ENCODE measurements at places on chromosomes 6 and 20.

DNA sequence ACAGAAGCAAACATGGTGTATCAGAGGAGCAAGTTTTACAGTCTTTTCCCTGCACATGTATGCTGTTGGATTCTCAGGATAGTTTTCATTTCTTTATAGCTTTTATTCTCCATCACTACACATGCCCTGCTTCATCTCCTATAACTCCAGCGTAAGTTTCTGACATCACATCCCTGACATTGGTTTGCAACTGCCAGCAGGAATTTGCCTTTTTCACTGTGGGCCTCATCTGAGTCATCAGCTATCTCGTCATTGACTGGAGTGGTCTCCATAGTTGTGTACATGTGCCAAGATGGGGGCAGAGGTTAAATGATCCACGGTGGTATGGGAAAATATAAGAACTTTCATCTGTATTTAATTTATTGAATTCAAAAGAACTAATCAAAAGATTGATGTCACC lies 96.7 kb downstream of the SLX4IP start:
- DNase-seq, result no peak

- no peak for DNase-seq
Observed at GRCh38 chr6:146881228-146882181, 282.7 kb downstream of the ADGB start.

GRCh38 chr6:118354641-118355040 lies 193.5 kb upstream of the PLN start:
- no peak for DNase-seq

DNA sequence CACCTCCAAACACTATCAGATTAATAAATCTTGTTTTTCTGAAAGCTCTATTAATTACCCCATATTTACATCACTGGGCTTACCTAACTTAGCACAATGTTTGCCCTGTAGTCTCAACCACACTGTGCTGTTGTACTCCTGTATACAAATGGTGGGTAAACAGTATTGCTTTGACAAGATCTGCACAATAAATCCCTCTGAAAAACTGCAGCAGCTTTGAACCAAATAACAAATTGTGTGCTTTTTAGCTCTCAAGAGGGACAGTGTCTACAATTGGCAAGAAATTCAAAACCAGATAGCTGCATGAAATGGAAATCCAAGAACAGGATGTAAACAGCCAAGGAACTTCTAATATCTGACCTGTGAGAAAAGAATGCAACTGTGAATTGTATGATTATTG lies 10.4 kb downstream of the KIF6 start:
- no peak for DNase-seq

DNA sequence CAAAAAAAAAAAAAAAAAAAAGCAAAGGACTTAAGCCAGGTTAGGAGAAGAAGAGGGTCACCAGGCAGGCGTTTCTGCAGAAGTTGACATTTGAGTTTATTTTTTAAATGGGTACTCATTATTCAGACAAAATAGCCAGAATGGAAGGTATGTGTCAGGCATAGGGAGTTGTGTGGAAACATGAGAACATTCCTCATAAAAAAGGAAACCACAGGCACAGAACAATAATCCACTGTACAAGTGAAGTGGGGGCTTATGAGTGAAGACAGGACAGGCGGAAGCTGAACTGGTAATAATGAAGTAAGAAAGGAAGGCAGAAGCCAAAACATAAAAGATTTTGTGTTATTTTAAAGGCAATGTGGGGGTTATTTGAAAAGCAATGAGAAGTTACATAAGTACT lies 104.6 kb downstream of the EPB41L2 start:
- DNase-seq, result no peak

GRCh38 chr20:41142919-41143318 lies 5.6 kb downstream of the PLCG1 start:
- DNase-seq, result no peak

- no peak for DNase-seq
Observed at GRCh38 chr6:165988757-165989456, 178.7 kb downstream of the TBXT start.

DNA sequence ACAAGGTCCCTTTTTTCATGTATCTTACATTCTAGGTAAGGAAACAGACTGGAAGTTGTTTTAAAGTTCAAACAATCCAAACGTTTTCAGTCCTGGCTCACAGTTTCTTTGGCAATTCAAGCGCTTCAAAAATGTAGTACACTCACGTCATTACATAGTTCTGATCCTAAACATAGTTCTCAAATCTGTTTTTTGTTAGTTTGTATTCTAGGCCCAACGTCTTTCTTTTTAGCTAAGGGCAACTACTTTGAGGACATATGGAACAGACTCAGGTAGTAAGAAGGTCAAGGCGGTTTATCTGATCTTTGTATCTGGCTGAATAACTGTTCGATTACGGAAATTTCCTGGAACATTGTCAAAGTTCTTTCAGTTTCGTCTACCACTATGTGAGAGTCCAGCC lies 36.9 kb upstream of the PLCB4 start:
- no peak for DNase-seq

Measured in cortex of kidney (tissue), 1 donor.